ENCODE measurements at places on chromosomes 6 and 20.

GRCh38 chr6:52672412-52673025 is 1.6 kb downstream of the TMEM14A start:
- DNase-seq: no peak

GRCh38 chr20:3997446-3997845 is 17.9 kb downstream of the RNF24 start:
- no peak for DNase-seq

- no peak for DNase-seq
Observed at GRCh38 chr20:20763650-20764049, 51.2 kb upstream of the RALGAPA2 start.

DNA sequence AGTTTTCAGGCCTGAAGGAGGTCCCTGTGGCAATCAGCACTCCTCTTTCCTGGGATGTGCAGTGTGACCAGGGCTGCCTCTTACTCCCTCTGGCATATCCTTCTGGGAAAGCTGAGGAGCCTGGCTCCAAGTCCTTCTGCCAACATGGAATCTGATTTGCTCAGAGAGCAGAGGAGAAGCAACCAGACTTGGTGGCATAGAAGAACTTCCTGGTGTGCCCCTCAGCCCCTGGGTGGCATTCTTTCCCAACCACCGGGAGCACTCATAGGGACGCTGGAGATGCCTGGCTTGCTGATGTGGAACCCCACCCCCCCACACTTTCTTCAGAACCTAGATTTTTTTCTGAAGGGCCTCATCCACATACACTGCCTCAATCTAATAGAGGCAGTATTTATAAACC is 107.6 kb upstream of the TRAF3IP2 start:
- DNase-seq: no peak

GRCh38 chr20:20410678-20411077 is 42.8 kb downstream of the INSM1 start:
- DNase-seq: no peak

GRCh38 chr6:140581601-140582000 is 1207.2 kb upstream of the CITED2 start:
- DNase-seq: no peak

GRCh38 chr6:163883984-163884383 is 469.5 kb downstream of the QKI start:
- no peak for DNase-seq

- no peak for DNase-seq
Observed at GRCh38 chr6:166683477-166683876, 56.4 kb upstream of the RPS6KA2 start.

- DNase-seq: no peak
Observed at GRCh38 chr6:169962604-169963469, 211.4 kb downstream of the ERMARD start.

GRCh38 chr20:43355610-43356009 is 102.1 kb upstream of the SRSF6 start:
- no peak for DNase-seq

GRCh38 chr6:77089776-77090175 is 373.5 kb downstream of the HTR1B start:
- DNase-seq: no peak

- DNase-seq: no peak
Observed at GRCh38 chr6:12911427-12911826, 194.9 kb downstream of the PHACTR1 start.

DNA sequence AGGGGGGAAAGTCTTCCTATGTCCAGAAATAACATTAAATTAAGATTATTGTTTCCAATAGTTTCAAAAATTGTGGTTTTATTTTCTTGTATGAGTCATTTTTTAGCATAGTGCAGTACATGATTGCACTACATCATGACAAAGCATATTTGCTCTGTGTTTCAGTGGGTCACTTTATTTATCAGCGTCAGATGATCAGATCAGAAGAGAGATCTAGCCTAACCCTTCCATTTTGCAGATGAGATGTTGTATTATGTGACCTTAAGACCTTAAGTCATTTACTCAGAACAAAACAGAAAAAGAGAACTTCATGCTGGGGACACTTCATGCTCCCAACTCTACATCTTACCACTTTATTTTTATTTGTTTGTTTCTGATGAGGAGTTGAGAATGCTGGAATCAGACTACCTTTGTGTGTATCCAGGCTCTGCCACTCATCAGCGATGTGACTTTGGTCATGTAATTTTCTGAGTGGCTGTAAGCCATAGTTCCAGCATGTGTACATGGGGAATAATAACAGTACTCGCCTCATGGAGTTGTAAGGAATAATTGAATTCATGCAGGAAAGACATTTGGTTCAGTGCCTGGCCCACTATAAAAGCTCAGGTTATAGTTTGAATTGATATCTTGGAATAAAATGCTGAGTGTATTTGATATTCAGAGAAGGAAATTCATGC is 13.5 kb downstream of the EYA4 start:
- no peak for DNase-seq

GRCh38 chr6:16440636-16441212 is 202.3 kb downstream of the GMPR start:
- DNase-seq: peak; percentile 58

GRCh38 chr6:154830771-154831170 is 97.6 kb downstream of the SCAF8 start:
- DNase-seq: no peak

All from CD4-positive, alpha-beta T cell treated with Interleukin-4 for 4 hours (primary cell).